Pulmonary artery endothelial cell (primary cell): ENCODE measurements at places on chromosomes 5 and 9.

- no peak for DNase-seq
These were observed 170.9 kb downstream of the FRMD3 start for GRCh38 chr9:83367326-83367725.

GRCh38 chr5:80834710-80835109, 125.5 kb upstream of the RASGRF2 start:
- DNase-seq, result no peak

DNA sequence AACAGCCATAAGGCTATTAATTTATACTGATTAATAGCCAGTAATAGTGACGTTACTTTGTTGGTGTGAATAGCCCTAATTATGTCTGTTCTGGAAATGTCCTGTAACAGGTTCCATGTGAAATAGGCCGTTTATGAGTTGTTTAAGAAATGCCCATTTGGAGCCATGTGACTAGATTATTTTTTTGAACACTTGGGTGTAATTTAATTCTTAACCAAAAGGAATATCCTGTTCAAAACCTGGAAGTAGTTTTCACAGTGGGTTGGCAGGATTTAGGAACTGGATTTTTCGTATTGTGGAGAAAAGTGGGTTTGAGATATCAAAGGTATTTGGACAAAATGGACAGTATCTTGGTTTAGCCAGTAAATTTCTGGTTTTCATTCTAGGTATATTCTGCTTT, 1.3 kb downstream of the TENT2 start:
- DNase-seq, result no peak

GRCh38 chr5:74538206-74538661, 102.3 kb downstream of the ENC1 start:
- no peak for DNase-seq

DNA sequence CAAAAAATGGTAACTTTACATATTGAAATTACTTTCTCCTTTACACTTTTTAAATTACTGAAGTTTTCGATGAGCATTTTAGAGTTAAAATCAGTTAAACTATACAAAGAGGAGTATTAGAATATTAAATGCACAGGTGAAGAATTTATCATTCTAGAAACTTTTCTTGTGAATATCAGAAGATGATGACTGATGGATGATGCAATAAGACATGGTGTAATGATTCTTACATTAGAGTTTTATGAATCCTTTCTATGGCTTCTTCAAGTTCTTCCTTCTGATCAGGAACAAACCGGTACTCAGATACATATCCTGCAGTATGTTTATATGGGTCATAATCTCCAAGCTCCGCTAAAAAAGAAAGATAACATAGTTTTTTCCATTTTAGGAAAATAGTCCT, 154.4 kb downstream of the EPB41L4A start:
- DNase-seq, result no peak

- DNase-seq, result no peak
These were observed 267.7 kb upstream of the SMARCA2 start for GRCh38 chr9:1747417-1747967.

GRCh38 chr9:137027369-137028262, at the start of gene ABCA2:
ABCA2 (minus strand) TSS chr9:137028237; CDS start chr9:137028140, 97 bp downstream.
- DNase-seq, result no peak

- DNase-seq, result no peak
These were observed 155.0 kb upstream of the COL5A1 start for GRCh38 chr9:134486596-134486995.

DNA sequence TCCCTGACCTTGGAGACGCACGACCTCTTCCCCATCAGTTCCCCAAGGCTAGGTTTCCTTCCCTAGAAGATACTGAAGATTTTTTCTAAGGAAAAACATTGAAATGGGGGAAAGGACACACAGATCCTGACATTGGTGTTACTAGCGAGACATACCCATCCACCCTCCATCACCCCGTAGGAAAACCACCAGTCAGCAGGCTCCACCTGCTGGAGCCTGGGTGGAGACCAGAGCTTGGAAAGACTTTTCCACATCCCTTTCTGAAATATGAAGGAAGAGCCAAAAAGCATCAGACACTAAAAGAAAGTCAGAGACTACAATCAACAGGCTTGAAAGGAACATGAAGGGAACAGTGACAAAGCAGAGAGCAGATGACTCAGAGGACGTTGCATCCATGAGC, 638.0 kb downstream of the IRX1 start:
- DNase-seq, result no peak

DNA sequence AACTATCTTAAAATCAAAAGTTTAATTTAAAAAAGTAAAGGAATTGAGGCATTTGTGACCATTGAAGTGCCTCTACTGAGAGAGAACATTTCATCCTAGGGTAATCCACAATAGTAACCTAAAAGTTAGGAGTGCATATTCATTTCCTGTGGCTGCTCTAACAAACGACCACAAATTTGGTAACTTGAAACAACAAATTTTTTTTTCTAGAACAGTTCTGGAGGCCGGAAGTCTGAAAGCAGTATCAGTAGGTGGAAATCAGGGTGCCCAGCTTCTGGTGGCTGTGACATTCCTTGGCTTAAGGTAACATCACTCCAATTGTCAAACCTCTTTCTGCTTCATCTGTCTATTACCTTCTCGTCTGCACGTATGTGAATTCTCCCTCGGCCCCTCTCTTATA, 67.1 kb upstream of the SSBP2 start:
- no peak for DNase-seq

GRCh38 chr5:75356719-75357118, 19.7 kb downstream of the HMGCR start:
- DNase-seq, result no peak

- no peak for DNase-seq
These were observed 283.2 kb downstream of the ANXA1 start for GRCh38 chr9:73434826-73435225.

- no peak for DNase-seq
These were observed 44.7 kb downstream of the DIAPH1 start for GRCh38 chr5:141574122-141574510.

DNA sequence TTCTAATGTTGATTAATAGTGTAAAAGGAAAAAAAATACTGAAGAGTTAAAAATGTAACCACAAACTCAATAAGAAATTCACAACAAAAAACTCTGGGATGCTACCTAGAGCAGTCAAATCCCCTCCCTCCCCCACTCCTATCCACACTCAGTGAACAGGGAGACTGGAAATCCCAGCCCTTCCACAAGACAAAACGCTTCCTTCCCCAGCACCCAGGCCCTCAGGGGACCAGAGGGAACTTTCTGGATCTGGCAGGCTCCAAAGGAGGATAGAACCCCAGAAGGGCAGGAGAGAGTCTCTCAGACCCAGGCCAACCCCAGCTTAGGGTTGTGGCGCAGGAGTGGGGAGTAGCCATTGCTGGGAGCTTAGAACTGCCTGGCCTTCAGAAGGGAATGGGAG, 55.0 kb downstream of the DCP2 start:
- no peak for DNase-seq

- no peak for DNase-seq
These were observed 69.8 kb downstream of the ACO1 start for GRCh38 chr9:32454280-32454679.

DNA sequence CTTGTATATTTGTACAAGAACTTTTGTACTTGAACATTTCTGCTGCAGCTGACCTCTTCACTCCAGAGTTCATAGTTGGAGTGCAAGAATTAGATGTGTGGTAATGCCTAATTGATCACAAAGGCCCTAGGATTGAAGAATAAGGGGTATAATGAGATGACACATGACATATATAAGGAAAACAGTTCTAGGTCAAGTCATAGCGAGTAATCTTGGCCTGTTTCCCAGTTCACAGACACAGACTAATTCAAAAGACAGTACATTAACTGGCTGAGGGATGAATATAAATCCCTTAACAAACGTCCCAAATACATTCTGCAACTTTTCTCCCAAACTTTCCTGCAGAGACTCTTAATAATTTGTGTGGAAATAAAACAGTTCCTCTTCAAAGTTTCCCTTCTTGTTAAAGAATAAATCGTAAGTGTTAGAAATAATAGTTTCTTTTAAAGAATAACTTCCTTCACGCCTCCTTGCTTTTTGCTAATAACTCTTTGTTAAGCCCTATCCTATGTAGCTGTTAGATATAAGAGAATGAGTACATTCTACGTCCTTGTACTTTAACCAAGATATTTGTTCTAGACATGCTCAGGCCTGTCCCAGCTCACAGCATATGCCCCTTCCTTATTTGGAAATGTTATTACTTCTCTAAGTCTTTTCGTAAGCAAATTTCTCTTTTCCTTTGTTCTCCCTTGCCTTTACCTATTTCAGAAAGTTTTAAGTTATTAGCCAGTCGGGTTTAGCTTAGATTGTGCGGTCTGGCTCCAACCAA, 556.4 kb upstream of the CTNND2 start:
- DNase-seq, result no peak

- no peak for DNase-seq
These were observed 38.3 kb downstream of the SLC6A3 start for GRCh38 chr5:1406681-1407640.

DNA sequence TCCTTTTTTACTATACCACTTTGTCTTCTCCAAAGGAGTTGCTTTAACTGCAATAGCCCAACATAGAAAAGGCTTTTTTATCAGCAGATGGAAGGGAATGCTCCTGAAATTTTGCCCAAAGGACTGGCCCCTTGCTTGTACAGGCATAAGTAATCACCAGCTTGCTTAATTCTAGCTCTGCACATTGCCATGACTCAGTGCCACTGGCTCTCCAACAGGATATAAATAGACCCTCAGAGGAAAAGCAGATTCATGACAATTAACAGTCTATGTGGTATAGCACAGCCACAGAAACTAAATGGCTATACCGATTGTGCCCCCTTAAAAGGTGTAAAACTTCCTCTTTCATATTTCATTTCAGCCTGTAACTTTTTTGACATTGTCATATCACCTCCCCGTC, 227.0 kb downstream of the ZNF608 start:
- no peak for DNase-seq

DNA sequence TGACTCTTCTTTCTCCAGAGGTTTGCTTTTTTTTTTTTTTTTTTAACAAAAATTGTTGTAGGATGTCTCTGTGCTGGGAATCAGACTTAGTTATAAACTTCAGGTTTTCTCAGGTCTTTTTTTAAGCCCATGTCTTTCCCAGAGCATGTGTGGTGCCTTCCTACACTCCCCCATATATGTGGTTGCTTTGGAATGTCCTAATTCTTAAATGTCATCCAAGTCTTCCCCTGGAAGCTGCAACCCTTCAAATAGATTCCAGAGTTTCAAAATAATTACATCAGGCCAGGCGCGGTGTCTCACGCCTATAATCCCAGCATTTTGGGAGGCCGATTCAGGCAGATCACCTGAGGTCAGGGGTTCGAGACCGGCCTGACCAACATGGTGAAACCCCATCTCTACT, 73.2 kb upstream of the FAM120A start:
- no peak for DNase-seq

- DNase-seq, result no peak
These were observed 1.0 kb downstream of the TRPC7 start for GRCh38 chr5:136364307-136364706.

DNA sequence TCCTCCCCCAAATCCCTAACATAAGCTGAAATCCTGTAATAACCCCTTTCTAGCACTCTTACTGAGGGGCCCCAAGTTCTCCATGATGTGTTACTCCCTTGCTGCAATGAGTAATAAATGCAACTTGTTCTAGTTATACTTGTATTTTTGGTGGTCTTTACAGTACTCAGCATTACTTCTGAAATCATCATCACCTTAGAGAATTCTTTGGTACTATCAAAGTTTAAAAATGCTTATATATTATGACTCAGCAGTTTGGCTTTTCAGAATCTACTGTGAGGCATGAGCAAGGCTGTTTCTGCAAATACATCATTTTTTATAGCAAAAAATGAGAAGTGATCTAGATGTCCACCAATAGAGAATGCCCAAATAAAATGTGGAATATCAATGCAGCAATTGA, 20.7 kb upstream of the ROPN1L start:
- DNase-seq, result no peak

DNA sequence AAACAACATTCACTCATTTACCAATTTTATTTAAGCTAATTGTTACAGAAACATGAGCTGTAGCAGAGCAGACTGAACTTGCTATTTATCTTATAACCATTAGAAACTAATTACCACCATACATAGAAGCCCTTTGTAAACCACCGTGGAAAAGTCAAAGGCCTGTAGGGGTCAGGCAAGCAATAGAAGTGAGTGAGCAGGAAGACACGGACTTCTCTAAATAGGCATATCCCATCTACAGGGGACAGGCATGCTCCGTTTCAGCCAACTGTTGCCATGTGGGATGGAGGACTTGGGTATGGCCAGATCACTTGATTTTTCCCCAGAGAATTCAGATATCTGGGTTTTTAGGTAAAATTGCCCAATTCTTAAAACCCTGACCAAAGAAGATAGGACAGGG, 44.8 kb downstream of the PRRC1 start:
- DNase-seq, result no peak

- no peak for DNase-seq
These were observed 52.6 kb upstream of the FANCC start for GRCh38 chr9:95370064-95370463.

GRCh38 chr5:18023275-18023674, 389.0 kb downstream of the TAF11L14 start:
- no peak for DNase-seq

DNA sequence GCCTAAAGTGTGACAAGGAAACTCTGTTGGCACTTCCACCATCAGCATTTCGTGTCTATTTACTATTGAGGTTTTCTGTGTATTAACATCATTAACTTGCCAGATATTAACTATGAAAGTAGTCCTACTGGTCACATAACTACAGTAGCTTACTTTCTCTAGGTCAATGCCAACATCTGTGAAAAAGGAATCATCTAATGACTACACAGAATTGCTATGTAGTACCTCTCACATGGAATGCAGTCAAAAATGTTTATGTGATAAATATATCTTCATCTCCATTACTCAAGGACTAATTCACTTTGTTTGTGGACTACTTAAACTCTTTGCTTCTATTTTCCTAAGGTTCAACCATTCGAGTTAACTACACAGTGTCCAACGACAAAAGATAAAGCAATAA, 2.1 kb downstream of the SCAI start:
- no peak for DNase-seq

DNA sequence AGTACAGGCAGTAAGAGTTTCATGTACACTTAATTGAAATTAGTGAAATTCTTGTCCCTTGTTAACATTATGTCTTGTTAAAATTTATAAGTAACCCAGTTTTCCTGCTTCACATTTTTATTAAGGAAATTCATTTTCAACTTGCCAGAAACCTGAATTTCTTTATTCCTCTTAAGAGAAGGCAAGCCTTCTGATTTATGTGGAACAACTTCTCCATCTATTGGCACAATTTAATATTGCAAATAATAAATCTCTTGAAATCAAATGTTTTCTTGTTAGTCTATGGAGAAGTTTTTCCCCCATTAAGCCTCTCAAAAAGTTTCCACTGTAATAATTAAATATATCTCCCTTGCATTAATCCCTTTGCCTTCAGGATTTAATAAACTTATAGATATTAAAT, 33.8 kb upstream of the ACO1 start:
- no peak for DNase-seq

- no peak for DNase-seq
These were observed 833 bp downstream of the C5orf24 start for GRCh38 chr5:134846641-134846960.

- no peak for DNase-seq
These were observed 180.6 kb downstream of the FGF18 start for GRCh38 chr5:171599957-171600612.

DNA sequence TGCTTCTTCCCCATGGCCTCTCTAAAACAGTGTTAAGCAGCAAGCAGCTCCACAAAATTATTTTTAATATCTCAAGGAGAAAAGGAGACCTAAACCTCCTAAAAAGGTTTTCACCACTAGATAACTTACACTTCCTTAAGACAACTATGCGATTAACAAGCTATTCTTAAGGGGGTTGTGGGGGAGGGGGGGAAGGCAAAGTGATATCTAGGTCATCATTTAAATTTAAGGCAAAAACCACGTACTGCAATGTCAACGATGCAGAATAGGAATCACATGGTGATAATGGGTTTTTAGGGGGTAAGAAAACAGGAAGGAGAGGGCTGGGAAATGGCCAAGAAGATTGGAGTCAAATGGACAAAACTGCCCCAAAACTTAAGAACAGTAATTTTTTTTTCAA, 32.6 kb downstream of the CSNK1A1 start:
- no peak for DNase-seq
